ENCODE measurements at places on chromosomes 12 and 14.

GRCh38 chr12:38638401-38638800, 267.0 kb downstream of the CPNE8 start:
- DNase-seq, result no peak

- no peak for DNase-seq
Observed at GRCh38 chr12:2629051-2629450, 165.7 kb upstream of the FKBP4 start.

- no peak for DNase-seq
Observed at GRCh38 chr12:57135527-57136326, 7.4 kb downstream of the LRP1 start.

DNA sequence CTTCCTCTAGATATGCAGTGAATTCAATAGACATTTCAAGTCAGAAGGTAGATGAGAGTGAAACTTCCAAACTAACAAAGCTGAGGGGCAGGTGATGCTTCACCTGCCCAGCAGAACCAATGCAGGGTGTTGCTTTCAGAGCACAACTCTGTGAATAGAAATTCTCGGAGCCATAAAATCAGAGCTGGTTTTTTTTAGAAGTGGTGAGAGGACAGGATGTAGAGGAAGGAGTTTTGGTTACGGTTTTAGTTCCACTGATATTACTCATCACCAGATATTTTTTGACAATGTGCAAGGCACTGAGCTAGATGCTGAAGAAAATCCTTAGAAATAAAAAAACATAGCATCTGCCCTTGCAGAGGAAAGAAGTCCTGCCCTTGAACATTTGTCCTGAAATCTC, 62.2 kb downstream of the BMP4 start:
- no peak for DNase-seq

- no peak for DNase-seq
Observed at GRCh38 chr14:22427771-22428231, 161.2 kb downstream of the DAD1 start.

DNA sequence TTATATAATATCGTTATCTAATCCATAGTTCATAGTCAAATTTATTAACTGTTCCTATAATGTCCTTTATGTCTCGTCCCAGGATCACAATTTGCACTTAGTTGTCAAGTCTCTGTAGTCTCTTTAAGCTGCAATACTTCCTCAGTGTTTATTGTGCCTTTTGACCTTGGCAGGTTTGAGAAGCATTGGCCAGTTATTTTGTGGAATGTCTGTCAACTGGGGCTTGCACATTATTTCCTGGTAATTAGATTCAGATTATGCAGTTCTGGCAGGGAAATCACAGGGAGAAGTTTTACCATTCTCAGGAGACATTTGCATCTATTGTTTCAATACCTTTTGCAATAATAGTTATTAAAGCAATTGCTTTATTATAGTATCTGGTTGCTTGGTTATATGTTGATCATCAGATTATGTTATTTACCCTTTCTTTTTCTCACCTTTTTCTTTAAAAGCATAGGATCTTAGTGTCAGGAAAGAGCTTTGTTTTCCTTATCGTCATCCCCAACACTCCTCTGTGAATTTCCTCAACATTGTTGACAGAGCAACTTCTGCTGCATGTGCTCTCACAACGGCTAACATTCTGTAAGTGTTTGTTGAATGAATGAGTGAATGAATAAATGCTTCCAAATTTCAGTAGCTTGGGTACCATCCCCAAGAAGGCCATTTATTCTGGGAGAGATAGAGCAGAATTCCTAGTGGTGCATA, 3.7 kb upstream of the ART4 start:
- DNase-seq, result no peak

DNA sequence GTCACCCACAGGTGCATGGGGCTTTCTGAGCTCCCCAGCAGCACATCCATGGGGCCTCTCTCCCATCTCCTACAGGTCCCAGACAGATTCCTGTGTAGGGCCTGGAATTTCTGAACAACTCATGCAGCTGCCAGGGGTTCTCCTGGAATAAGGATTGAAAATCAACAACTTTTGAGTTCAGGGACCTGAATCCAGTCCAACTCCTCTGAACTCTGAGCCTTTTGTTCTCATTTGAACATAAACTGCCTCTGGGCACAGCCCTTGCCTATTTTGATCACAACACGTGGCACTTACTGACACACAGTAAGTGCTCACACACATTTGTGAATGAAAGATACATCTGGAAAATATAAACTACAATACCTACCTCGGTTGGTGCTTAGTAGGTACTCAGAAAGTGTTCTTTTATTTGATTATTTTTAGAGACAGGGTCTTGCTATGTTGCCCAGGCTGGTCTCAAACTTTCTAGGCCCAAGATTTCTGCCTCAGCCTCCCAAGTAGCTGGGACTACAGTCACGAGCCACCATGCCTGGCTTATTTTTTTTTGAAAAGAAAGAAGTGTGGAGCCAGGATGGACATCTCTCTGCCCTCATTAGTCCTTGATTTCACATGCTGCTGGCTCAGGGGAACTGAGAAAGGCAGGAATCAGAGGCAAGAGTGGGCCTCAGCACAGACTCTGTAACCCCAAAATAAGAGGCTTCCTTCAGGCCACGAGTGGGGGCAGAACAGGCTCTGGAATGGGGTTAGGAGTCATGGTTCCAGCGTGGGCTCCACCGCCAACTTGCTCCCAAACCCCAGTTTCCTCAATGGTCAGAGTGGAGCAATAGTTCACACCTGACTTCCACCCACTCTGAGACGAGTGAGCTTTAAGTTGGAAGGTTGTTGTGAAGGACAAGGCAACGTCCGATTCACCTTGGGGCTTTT, 27.0 kb downstream of the SYNE3 start:
- DNase-seq, result no peak

DNA sequence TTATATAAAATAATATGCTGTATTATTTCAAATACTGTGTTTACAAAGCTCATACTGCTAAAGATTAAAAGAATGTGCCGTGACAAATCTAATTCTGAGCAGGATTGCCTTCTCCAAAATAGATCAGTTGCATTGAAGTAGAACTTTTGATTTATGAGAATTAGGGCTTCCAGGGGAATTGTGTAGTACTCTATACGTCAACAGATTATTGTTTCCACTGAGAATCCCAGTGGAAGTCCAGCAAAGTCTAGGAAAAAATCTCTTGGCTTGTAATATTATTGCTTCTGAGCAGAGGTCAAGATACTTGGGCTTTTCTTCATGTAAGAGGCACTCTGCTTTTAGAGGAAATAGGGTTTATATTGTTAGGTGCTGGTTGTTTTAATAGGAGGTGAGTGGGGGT, 133.9 kb downstream of the TRHDE start:
- DNase-seq, result no peak

- DNase-seq, result no peak
Observed at GRCh38 chr12:118527310-118527709, 151.0 kb downstream of the SUDS3 start.

DNA sequence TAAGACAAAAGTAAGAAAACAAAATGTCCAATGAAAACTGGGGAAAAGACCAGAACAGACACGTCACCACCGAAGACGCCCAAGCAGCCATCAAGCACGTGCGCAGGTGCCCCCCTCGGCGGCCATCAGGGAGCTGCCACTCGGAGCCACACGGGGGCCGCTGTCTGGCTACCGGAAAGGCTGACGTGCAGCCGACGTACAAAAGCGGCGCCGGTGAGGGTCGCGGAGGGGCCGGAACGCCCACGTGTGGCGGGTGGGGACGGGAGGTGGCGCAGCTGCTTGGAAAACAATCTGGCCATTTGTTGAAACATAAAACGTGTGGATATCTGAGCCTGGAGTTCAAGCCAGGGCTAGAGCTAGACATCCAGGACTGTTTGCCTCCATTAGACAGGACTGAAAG, 60.7 kb downstream of the GALNT9 start:
- DNase-seq, result no peak

GRCh38 chr14:51004352-51004800, 60.1 kb upstream of the PYGL start:
- no peak for DNase-seq

DNA sequence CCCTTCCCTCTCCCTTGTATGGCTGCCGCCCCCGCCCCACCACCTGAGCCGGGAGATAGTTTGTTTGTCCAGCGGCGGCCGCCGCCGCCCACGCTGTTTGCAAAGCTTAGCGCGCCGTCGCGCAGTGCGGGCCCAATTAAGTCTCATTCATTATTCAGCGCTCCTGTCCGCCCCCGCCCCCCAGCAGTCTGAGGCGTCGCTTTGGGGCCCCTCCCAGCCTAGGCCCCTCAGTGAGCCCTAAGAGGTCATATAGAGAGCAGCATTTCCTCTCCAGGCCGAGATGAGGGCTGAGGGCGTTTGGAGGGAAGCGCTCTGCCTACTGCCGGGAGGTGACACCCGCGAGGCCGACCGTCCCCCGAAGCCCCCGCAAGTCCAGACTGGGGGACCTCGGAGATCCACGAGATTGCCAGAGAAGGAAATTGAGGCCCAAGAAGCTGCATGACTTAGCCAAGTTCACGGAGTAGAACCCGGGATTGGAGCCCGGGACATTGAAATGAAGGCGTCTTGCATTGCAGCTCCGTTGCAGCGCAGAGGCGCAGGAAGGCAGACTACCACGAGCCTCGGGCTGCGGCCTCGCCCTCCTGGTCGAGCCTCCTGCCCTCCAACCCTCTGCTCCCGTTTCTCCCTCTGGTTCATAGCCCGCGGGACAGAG, at the start of gene DNAJC22:
Gene DNAJC22 (plus strand): TSS at position 230 of the 652 bp plus-strand sequence. CDS start 1,985 bp downstream, outside the sequence.
- DNase-seq, result no peak

- DNase-seq, result no peak
Observed at GRCh38 chr12:26867080-26867479, 34.1 kb upstream of the ITPR2 start.

DNA sequence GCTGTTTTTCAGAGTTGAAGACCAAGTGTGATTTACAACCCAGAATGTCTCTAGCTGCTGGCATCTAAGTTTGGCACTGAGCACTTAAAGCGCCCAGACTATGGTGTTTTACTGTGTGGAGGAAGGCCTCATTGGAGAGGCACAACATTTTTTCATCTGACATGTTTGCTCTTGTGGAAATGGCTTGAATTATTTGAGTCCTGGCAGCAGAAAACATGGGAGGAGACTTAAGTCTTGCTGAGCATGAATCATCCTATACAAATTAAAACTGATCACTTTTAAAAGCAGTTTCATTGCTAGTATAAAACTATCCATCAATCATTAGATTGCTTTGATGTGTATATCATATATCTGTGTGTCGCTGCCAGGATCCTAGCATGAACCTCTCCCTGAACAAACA, 85.9 kb upstream of the REP15 start:
- no peak for DNase-seq

DNA sequence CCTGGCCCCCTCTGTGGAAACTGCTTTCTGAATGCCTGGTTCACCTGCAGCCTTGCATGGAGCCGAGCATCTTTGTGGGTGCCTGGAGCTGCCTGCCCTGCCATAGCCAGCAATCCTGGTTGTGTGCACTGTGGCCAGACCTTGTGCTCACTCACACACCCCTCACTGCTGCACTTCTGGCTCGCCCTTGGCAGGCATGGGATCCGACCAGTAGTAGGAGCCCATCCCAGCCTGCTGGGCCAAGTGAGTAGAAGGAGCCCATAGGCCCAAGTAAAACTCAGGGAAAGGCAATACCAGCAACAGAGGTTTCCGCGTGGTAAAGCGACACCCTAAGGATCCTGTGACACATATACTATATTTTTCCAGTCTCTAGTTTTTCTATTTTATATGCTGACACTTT, 270.0 kb upstream of the NAV3 start:
- no peak for DNase-seq

- no peak for DNase-seq
Observed at GRCh38 chr12:19647806-19648556, 208.7 kb downstream of the AEBP2 start.

GRCh38 chr12:117986705-117987469, 18.1 kb upstream of the KSR2 start:
- DNase-seq, result no peak

GRCh38 chr12:69284131-69284530, 44.8 kb downstream of the CPSF6 start:
- peak; percentile 8 for DNase-seq

GRCh38 chr14:69665631-69666030, 54.2 kb downstream of the SUSD6 start:
- DNase-seq, result no peak

- no peak for DNase-seq
Observed at GRCh38 chr12:76864791-76865400, 13.9 kb downstream of the CSRP2 start.

- no peak for DNase-seq
Observed at GRCh38 chr12:118357257-118358007, 15.3 kb downstream of the TAOK3 start.

DNA sequence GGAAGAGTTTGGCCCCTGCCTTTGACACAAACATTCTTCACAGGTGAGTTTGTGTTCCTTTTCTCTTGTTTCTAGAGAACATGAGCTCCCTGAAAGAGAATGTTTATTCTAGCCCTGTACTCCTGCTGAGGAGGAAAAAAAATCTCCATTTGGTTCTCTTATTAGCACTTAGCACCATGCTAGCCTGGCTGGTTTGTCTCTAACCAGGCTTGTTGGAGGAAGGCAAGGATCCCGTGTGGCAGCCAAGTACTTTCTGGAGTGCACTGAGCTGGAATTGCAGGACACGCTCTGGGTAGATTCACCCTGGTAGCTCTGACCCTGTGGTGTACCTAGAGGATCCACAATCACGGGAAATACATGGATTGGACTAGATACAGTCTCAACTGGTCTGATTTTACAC, 41.9 kb downstream of the KCNA1 start:
- no peak for DNase-seq

DNA sequence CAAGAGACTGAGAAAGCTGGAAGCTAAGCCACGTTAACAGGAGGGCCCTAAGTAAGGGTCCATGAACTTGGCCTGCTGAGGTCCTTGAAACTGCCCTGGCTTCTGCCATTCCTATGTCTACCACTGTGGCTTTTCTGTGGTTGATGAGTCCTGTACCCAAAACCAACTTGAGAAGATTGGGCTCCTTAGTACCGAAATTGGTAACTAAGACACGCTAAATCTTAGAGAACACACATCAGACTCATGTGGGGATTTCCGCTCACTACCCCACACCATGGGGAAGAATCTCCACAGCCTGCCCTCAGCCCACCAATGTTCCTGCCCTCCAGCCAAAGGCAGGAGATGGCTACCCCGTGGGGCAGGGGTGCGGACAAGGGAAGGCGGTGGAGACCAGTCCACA, 232.9 kb downstream of the SPTSSA start:
- DNase-seq, result no peak

GRCh38 chr14:55446127-55446736, 5.8 kb upstream of the TBPL2 start:
- no peak for DNase-seq

- DNase-seq, result no peak
Observed at GRCh38 chr12:77407931-77408330, 342.6 kb upstream of the E2F7 start.

- no peak for DNase-seq
Observed at GRCh38 chr14:42163136-42163535, 556.5 kb downstream of the LRFN5 start.

Measured in stimulated activated CD8-positive, alpha-beta memory T cell treated with anti-CD3 and anti-CD28 coated beads, Interleukin-12 subunit alpha, Interleukin-12 subunit beta, amount 100 ng/mL, for 4 hours (primary cell).